ENCODE measurements at places on chromosomes 5 and 9. TPM values are rescaled to one million over a fixed set of nuclear protein-coding genes. Genes with fewer than 3 reads are reported as not detected.

DNA sequence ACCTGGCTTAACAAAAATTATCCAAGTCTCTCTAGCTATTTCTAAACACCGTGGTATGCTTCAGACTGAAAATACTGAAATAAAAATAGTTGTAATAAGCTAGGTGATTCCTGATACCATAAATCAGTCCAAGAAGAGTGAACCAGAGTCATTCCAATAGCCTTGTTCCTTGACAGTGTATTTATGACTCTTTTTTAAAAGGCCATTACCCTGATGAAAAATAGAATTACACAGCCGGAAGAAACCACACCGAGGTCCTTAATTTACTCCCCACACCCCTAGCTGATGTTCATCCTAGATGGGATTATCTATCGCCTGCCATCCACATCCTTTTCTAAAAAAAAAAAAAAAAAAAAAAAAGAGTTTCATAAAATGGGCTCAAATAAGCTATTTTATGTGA is 457.6 kb upstream of the GRAMD2B start:
- no peak overlapping the region for H3K4me3 ChIP-seq
- H3K27me3 ChIP-seq = no peaks in the 10 kb centered on the region
- no peaks in the 10 kb centered on the region for H3K36me3 ChIP-seq
- H3K27ac ChIP-seq = no peak overlapping the region
- H3K4me1 ChIP-seq = no peaks in the 10 kb centered on the region

DNA sequence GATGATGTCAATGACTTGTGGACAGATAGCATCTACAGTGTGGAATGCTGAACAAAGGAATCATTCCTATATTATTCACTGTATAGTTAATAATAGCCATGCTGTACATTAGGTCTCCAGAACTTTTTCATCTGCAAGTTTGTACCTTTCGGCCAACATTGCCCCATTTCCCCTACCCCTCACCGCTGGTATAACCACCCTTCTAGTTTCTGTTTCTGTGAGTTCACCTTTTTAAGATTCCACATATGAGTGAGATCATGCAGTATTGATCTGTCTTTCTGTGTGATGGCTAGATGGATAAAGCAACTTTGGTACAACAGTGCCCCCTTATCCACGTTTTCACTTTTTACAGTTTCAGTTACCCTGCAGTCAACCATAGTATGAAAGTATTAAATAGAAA is 18.8 kb upstream of the ALDH1B1 start:
- 0 out of 2 replicates have a peak, but pooled peaks cover 5% of the 10 kb centered on the region for H3K4me1 ChIP-seq
- no peak overlapping the region for H3K27ac ChIP-seq
- no peak for DNase-seq
- no peak overlapping the region for H3K4me3 ChIP-seq
- no peaks in the 10 kb centered on the region for H3K36me3 ChIP-seq

GRCh38 chr9:135480071-135480939 is 723 bp downstream of the PPP1R26 start:
- H3K27me3 ChIP-seq = no peaks in the 10 kb centered on the region
- no peak for DNase-seq
- H3K27ac ChIP-seq = 0 out of 2 replicates have a peak overlapping the region, but pooled peaks have one; percentile 23
- H3K4me1 ChIP-seq = peaks cover 31% of the 10 kb centered on the region
- peak overlapping the region; percentile 92 for H3K4me3 ChIP-seq

- H3K36me3 ChIP-seq = no peaks in the 10 kb centered on the region
- H3K4me3 ChIP-seq = no peak overlapping the region
These were observed 25.0 kb upstream of the OCLN start for GRCh38 chr5:69467442-69468225.

GRCh38 chr5:130206686-130207085 is 302.4 kb downstream of the CHSY3 start:
- H3K27me3 ChIP-seq = no peaks in the 10 kb centered on the region
- no peak overlapping the region for H3K4me3 ChIP-seq
- DNase-seq = no peak
- no peaks in the 10 kb centered on the region for H3K36me3 ChIP-seq

Gene ADGRV1
- total RNA-seq = 1.0 TPM

Gene OXCT1
- total RNA-seq = 29.7 TPM

Gene PDLIM4
- total RNA-seq = 35.8 TPM

All from PC-9 (cell line).